ENCODE measurements at places on chromosomes 7 and 10.

- no peak for DNase-seq
Measured at GRCh38 chr7:30065746-30066145, 37.5 kb downstream of the PLEKHA8 start.

- DNase-seq: no peak
Measured at GRCh38 chr10:21764466-21765189, 230.6 kb downstream of the MLLT10 start.

- DNase-seq: no peak
Measured at GRCh38 chr10:131083915-131084790, 227.4 kb downstream of the TCERG1L start.

- no peak for DNase-seq
Measured at GRCh38 chr10:9508606-9509005, 1454.1 kb downstream of the GATA3 start.

DNA sequence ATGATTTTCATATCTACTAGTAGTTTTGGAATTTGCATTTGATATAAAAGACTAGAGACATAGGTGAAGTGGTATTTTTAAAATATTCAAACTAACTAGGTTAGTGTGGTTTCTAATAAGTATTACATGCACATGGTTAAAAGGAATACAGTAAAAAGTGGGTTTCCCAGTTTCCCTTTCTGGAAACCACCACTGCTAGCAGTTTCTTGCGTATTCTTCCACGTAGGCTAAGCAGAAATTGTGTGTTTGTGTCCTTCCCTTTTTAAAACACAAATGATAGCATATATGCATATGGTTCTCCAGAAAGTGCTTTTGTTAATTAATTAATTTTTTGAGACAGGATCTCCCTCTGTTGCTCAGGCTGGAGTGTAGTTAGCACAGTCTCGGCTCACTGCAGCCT, 15.4 kb downstream of the NRF1 start:
- DNase-seq: no peak
